ENCODE measurements at places on chromosomes 2 and 18.

DNA sequence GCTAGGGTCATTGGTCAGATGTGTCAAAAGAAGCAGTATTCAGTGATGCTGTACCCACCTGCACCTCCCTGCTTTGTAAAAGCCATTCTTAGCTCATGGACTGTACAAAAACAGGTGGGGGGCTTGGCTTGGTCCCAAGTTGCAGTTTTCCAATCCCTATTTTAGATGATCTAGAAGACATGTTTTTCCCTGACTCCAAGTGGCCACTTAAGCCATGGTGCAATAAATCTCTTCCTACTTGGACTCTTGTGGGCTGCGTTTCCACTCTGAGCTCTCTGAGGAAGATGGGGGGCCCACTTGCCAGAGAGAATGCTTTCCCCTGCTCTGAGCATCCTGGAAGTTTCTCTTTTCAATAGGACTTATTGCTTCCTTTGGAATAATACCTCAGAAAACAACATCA is 57.0 kb upstream of the SPP2 start:
- DNase-seq, result no peak

- DNase-seq, result no peak
Measured at GRCh38 chr2:158153270-158154015, 51.8 kb downstream of the UPP2 start.

- DNase-seq, result no peak
Measured at GRCh38 chr2:156472686-156473085, 36.5 kb downstream of the GPD2 start.

DNA sequence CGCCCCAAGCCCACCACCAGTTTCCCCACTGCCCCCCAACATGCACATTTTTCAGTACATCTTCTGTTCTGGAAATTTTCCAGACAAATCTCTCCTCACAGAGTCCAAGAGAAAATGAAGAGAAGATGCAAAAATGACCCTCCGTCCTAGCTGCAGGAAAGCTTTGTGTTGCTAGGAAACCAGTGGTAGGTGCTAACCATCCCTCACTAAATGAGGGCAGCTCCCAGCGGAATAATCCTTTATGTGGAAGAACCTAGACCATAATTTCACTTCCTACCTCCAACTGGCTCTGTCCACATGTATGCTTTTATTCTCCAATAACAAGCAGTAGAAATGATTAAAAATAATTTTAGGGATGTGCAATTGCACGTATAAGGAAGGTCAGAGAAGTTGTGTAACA is 311.9 kb upstream of the EPHA4 start:
- no peak for DNase-seq

DNA sequence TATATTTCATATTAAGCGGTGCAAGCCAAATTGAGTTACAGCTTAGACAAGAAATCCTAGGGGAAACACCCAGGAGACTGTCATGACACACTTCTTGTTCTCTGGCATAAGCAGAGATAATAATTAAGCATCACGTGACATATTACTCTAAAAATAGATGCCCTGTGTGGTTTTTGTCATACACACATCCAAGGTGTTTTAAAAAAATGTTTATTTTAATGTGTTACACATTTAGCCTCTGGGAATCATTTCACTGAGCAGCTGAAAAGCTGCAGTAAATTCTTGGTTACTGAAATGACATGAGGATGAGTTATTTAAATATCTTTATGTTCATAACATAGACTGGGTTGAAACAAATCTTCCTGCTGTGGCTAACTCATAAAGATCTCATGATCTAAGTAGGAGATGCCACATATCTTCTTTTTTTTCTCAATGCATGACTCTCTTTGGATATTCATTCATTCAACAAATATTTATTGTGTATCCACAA is 38.0 kb upstream of the ERMN start:
- DNase-seq, result no peak

DNA sequence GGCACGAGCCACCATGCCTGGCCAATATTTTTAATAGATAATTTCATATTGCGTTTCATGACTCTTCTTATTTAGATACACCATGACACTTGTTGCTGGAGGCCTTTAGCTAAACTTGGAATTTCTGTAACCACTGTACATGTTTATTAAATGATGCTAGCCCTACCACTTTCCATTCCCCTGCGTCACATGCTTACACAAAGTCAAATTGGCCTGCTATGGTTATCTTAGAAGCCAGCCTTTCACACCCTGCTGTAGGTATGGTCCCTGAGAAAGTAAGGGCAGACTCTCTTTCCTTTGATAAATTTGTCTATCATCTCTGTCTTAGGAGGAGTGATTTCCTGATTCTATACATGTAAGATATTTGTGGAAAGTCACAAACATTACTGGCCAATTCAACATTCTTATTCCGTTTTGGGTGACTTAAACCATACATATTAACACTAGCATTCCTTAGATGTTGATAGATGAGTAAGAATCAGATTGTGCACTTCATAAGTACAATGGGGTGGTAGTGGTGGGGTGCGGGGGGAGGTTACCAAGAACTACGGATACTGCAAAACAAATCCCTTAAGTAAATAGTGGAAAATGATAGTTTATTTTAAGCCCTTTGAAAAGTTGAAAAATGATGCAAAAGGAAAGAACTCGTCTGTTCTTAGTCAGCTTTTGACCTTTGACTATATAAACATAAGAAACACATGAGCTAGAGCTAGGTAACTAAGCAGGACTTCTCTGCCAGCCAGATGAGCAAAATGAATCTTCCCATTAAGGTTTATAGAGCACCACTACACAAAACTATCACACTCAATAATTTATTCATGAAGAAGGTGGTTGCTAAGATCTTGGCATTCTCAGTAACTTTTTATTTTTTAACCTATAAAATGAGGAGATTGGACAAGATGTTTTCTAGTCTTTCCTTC is 7.9 kb upstream of the NDUFV2 start:
- DNase-seq, result no peak

Measured in CD4-positive, alpha-beta T cell treated with Interleukin-6 at 100 ng/mL for 8 hours (primary cell).